Stimulated activated CD8-positive, alpha-beta memory T cell treated with anti-CD3 and anti-CD28 coated beads, Interleukin-12 subunit alpha, Interleukin-12 subunit beta, amount 100 ng/mL, for 4 hours (primary cell): ENCODE measurements at places on chromosomes 16 and 17.
A peak's percentile ranks its signal among the peaks of the same experiment; 100 is the strongest.

DNA sequence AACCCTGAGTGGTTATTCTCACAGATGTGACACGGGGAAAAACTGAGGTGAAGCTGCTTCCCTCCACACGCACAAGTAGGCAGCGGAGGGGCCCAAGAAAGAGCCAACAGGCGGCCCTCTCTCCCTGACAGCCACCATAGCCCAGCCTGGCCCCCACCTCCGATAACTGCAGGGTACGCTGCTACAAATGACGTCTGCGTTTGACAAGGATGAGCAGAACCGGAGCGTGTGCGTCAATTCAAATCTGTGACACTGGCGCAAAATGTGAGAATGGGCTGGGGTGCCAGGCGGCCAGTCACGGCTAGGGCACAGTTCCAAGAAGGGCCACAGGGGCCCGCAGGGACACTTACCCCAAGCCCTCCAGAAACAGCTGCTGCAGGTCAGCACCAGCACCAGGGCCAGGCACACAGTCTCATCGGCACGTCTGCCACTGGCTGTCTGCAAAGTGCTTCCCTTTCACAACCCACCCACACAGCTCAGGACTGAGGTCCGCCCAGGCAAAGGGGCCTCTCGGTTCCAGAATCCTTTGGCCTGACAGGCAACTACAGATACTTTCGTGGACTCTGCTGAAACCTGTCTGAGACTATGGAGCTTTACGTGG is 14.4 kb downstream of the AXIN1 start:
- no peak for DNase-seq

- DNase-seq, result no peak
Measured at GRCh38 chr17:38920374-38921291, 4.8 kb upstream of the LASP1NB start.

DNA sequence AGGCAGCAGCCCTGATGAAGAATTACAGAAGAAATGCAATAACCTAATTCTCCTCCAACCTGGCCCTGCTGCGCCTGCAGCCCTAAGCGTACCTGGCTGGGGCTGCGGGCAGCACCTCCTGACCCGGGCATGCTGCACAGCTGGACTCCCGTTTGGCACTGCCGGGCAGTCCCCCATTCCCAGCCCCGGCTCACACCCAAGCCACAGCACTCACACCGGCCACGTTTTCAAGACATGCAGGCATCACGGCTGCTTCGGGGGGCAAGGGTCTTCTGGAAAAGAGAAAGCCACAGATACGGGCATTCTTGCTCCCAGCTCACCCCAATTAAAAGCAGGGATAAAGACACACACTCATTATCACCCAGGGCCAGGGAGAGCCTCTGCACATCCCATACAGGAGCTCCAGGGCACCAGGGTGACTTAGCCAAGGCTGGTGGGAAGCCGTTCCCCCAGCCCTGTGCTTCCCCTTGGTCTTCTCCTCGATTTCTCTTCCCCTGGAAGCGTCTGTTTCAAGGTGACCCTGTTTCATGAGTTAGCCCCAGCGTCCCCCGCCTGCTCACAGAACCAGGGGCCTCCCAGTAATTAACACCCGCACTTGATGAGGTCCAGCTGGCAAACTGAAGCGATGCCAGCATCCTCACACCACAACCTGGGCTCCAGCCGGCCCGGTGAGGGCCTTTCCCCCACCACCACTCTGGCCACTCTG is 216.7 kb downstream of the C16orf78 start:
- no peak for DNase-seq

GRCh38 chr17:37488607-37489196 is 989 bp upstream of the DUSP14 start:
- DNase-seq, result peak; percentile 45

- DNase-seq, result no peak
Measured at GRCh38 chr17:17834974-17835373, 1.8 kb downstream of the SREBF1 start.

DNA sequence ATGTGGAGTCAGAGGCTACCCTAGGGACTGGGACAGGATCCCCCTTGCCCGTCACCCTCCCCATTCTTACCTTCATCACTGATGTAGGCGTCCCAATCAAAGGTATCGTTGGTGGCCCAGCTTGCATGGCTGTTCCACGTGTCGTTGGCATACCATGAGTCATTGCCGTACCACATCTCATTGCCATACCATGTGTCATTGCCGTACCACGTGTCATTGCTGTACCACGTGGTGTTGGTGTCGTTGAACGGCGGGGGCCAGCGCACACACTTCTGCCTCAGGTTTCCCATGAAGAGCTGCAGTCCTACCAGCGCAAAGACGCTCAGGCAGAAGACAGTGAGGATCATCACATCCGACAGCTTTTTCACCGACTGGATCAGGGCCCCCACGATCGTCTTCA is 4.8 kb downstream of the SCN4A start:
- DNase-seq, result no peak

DNA sequence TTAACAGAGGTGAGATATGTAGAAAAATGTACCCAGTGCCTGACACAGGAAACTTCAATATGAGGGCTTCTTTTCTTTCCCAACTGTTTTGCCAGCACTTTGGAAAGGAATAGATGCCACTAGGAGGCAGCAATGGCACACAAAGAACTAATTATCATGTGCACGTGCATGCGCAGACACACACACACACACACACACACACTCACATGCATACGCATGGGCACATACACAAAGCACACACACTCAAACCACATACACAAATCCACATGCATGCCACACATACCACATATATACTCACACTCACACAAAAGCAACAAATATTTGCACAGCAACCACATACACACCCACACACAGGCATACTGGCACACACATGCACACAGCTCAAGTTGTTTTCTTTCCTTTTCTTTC is 8.8 kb upstream of the CEP112 start:
- DNase-seq, result no peak

- DNase-seq, result no peak
Measured at GRCh38 chr16:54540525-54541180, 254.1 kb upstream of the IRX3 start.

DNA sequence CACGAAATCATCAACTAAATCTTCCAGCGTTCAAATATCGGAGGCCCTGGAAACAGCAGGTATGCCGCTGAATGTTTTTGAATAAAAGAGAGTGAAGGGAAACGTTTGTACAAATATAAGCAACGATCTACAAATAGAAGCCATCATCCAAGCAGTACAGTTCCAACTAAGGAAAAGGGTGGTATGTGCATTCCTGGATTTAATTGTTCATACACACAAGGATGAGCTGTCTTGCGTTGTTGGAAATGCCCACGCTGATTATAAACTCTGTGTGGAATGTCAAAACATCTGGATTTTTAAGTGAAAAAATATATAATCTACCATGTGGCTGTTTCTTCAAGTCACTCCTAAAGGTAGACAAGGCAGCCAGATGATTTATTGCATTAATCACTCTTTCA is 191.8 kb upstream of the HSBP1 start:
- DNase-seq, result no peak
